ENCODE measurements at places on chromosomes 1 and 21.

DNA sequence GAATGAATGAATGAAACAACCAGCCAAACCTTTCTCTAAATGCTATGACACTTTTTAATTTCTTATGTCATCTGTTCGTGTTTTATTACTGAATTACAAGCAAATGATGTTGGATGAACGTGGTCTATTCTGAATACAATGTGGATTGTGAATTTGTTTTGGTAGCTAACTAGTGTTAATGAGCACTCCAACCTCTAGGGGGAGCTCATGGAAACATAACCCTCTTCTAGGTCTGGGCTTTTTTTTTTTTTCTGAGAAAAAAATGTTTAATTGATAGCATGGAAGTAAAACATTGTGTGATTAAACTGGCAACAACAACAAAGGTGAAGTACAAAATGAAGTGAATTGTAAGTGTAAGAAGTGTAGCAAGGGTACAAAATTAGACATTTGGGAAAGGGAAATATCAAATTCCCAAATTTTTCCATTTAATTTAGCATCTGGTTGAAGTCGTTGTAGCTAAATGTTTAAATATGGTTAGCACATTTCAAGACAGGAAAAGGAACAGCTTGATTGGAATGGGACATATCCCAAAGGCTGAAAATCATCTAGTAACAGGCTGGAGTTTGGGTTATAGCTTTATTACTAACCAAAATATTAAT, 42.6 kb upstream of the PTGS2 start:
- DNase-seq, result no peak

GRCh38 chr1:244173240-244173639, 122.2 kb downstream of the ZBTB18 start:
- no peak for DNase-seq

- DNase-seq, result no peak
Measured at GRCh38 chr1:190476806-190477205, 858 bp downstream of the BRINP3 start.

GRCh38 chr21:38869196-38869595, 63.5 kb downstream of the ETS2 start:
- DNase-seq, result no peak

DNA sequence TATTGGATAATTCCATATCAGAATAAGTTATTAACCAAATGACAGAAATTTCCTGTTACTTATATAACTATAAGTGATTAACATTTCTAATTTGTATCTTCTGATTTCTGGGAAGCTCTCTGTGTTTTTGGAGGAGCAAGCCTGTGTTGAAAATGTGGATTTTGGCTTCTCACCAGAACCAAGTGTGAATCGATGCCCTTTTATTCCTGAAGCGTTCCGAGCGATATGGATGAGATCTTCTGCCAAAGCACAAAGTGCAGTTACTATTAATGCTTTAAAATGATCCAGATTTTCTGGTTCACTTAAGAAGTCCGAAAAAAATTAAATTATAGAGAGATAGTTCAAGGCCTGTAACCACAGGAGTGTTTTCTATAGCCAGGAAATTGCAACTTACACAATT, 22.8 kb downstream of the ALG14 start:
- DNase-seq, result no peak

DNA sequence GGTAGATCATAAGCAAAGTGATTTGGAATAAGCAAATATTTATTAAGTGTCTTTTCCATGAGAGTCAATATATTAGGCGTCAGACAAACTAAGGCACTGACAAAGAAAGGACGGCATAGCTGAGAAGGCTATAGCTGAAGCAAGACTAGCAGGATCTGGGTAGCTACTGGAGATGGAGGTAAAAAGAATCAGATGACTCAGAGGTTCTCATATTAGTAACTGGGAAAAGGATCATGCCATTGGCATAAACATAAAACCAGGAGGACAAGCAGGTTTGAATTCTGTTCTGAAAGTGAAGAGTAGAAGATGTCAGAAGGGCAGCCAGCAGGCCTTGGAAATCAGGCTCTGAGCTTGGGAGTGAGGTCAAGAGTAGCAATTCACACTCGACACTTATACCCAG, 531.9 kb downstream of the PTPRC start:
- no peak for DNase-seq

- peak; percentile 46 for DNase-seq
Measured at GRCh38 chr21:45019076-45019886, 55.1 kb upstream of the ADARB1 start.

DNA sequence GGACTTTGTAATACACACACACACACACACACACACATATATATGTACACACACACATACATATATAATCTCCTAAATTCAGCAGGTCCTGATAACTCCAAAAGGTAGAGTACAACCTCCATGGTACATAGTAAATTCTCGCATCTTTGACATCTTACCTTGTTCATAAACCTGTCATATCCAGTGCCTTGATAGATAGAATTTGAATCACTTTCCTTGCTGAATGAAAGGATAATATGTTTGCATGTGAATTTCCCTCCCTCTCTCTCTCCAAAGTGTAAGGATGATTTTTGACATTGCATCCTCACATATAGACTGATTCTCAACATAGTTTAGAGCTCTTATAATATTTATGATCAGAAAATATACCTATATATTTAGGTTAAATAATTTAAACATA, 567.1 kb upstream of the ADGRL2 start:
- DNase-seq, result no peak

DNA sequence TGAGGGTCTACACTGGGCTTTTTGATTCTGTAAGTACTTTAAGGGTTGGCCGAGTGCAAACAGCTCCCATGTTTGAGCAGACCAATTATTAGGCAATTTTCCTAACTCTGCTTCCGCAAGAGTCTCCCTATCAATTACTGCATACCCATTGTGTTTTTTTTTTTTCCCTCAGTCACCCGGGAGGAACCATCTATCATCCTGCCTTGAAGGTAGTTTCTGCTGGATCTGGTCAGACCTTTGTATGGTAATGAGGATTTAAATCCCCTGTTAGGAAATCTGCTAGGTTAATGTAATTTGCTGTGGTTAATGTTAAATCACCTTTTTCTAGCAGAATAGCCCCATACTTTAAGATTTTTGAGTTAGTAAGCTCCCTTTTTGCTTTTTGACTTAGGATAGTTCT, 40.8 kb upstream of the WARS2 start:
- DNase-seq, result no peak

DNA sequence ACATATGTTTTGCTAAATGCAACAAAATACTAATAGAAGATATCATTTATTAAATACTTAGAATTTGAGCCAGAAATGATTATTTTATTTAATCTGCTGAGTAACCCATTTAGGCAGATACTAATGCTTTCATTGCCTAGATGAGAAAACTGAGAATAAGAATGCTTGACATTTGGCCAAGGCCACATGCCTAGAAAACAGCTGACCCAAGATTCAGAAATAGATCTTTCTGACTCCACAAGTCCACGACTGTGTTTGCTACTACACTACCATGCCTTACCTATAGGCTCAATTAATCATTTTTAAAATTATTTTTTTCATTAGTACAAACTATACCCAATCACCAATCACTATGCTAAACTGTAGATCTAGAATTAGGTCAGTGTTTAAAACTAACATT, 129.7 kb downstream of the ATP1B1 start:
- no peak for DNase-seq

DNA sequence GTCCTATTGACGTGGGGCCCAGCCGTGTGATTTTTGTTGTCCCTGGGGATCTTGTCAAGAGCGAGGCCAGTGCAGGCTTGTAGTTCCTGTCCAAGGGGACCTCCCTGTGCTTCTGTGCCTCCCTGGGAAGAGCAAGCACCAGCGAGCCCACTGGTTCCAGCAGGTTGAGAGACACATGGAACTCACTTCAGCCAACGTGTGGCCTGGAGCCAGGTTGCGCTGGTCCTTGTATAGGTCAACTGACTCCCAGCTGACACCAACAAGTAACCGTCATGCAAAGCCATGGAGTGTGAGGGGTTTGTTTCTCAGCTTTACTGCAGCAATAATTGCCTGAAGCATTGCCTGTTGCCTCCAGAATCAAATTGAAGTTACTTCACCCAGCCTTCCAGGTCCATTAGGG, 63.0 kb downstream of the DISP3 start:
- no peak for DNase-seq

- no peak for DNase-seq
Measured at GRCh38 chr1:231217056-231217455, 24.0 kb upstream of the GNPAT start.

- no peak for DNase-seq
Measured at GRCh38 chr1:79478160-79478559, 471.6 kb upstream of the ADGRL4 start.

DNA sequence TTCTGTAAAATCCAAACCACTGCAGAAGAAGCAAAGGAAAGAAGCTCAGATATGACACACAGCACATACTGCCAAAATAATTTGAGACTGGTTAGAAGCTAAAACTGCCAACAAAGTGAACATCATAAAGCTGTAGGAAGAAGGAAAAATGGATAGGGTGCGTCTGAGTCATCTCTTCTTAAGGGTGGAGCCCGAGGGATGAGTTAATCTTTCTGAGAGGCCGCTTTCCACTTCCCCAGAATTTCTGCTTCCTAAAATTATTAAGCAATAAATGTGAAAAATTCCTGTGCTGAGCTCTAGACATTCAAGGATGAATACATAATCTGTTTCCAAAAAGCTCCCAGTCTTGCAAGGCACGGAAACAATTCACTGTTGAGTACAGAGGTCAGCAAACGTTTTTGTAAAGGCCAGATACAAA, 20.1 kb downstream of the PPT1 start:
- no peak for DNase-seq

GRCh38 chr1:244150665-244151064, 99.6 kb downstream of the ZBTB18 start:
- DNase-seq, result no peak

- no peak for DNase-seq
Measured at GRCh38 chr1:3403388-3404231, 50.9 kb upstream of the ARHGEF16 start.

- no peak for DNase-seq
Measured at GRCh38 chr1:89622895-89623294, 10.0 kb upstream of the LRRC8C start.

DNA sequence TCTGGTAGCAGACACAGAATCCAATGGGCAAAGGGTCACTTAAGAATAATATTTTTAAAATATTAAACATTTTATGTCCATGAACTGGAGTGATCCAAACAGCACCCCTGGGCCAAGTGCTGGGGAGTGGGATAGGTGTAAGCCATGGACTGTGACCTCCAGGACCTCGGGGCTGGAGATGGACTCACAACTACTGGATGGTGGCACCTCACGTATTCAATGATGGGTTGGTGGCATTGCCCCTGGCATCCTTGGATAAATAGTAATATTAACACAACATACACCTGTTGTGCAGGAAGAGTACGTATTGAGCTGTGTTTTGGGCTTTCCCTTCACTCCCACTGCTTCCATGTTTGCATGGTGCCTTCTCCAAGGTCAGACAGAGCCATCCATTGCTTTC, 39.3 kb upstream of the TENT5C start:
- peak; percentile 41 for DNase-seq

DNA sequence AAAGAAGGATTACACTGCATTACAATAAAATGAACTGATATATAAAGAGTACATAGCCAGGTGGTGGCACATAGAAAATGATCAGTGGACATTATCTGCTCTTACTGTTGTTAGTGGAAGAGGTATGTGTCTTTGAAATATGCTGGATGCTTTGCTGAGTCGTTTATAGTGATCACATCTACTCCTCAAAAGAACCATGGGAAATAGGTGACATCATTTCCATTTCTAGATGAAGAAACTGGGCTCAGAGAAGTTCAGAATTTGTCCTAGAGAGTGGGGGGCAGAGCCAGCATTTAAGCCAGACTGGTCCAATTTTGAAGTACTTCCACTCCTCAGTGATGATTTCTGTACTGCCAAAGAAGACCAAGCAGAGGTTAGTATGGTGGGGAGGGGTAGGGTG, 34.0 kb upstream of the BACH1 start:
- no peak for DNase-seq

DNA sequence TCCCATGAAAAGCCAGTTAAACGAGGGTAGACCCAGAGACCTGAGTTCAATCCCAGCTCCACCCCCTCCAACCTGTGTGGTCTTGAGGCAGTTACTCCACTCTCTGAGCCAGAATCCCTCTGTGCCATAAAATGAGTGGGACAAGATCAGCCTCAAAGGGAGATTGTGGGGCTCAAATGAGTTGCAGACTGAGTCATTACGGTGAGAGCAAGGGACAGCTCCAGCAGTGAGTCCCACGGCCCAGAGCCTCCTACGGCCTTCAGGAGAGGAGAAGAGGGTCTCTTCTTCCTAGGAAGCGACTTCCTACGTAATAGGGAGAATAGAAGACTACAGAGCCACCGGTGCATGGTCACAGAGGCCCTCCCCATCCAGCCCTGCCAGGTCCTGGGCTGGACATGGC, 6.7 kb upstream of the CAMK2N1 start:
- DNase-seq, result no peak

- no peak for DNase-seq
Measured at GRCh38 chr1:6673816-6674398, 27.7 kb downstream of the DNAJC11 start.

GRCh38 chr21:45050797-45051489, 23.4 kb upstream of the ADARB1 start:
- no peak for DNase-seq

DNA sequence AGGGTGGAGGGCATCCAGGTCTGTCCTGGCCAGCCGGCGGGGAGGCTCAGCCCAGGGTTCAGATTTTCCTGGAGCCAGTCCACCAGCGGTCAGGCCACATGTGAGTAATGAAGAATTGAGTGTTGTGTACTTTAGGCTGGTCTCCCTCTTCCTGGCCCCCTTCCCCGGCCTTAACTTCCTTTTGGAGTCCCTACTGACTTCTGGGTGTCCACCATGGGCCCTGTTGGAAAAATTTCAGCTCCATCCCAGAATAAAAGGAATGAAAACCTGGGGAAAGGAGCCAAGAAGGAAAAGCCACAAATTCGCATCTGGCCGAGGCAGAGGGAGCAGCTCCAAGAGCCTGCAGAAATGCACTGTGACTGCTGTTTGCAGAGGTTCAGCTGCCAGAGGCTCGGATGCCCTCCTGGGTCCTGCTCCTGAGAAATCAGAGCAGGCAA, 35.5 kb upstream of the HHAT start:
- no peak for DNase-seq

DNA sequence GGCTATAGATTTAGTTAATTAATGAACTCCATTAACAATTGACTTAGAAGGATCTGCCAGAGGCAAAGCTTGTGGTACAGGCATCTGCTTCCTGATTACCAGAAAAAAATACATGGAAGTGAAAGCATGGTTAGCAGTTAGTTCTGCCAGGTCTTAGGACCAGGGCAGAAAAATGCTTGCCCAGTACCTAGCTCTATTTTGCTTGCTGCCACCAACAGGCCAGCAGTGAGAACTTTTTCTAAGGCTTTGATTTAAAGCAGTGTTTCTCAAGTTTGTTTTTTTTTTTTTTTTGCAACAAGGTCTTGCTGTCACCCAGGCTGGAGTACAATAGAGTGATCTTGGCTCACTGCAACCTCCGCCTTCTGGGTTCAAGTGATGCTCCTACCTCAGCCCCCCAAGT, 16.4 kb upstream of the MTF1 start:
- no peak for DNase-seq

Measured in activated effector memory CD4-positive, alpha-beta T cell treated with anti-CD3 and anti-CD28 coated beads, Interleukin-2, amount 50 U/mL, for 16 hours (primary cell).